DND-41 (cell line): ENCODE measurements at places on chromosomes 7 and 10.

DNA sequence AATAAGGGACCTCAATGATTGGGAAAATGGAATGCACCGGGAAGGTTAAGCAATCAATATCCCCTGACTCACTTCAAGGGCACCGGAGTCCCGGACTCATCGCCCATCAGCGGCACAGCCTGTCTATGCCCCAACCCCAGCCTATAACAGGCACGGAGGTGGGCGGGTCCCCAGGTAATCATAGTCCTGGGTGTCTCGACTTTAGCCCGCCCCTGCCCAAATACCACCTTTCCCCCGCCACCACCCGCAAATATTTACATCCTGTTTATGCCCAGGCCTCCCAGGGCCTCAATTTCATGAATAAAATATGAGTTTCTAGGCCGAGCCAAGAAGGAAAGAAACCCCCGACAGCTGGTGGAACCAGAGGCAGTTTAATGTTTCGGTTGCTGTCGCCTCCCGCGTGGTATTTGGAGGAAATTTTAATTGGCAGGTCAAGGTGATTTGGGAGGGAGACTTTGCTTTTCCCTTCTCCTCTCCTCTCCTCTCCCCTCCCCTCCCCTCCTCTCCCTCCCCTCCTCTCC is 15.6 kb upstream of the RFC2 start:
- peak overlapping the region; percentile 62 for H3K4me3 ChIP-seq
- H3K36me3 ChIP-seq = no peaks in the 10 kb centered on the region
- peak; percentile 81 for DNase-seq
- H3K27ac ChIP-seq = peak overlapping the region; percentile 25; the same call in 1 of the 2 replicates

DNA sequence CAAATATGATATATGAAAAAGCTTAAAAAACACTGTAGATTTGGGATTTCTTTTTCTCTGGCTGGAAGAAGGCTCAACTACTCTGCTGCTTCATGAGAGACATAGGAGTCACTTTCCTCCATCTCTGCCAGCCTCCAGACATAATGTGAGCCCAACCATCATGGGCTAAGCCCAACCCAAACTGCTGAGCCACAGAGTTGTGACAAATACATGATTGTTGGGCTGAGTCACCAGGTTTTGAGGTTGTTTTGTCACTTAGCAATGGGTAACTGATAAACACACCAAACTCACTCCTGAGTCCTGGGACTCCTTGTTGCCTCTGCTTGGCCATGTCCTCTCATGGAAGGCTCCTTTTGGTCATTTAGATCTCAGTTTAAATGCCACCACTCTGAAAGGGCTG is 381.8 kb upstream of the FZD8 start:
- no peaks in the 10 kb centered on the region for H3K36me3 ChIP-seq
- no peaks in the 10 kb centered on the region for H3K27me3 ChIP-seq
- no peak overlapping the region for H3K27ac ChIP-seq
- no peak overlapping the region for H3K4me3 ChIP-seq
- no peak for DNase-seq

GRCh38 chr7:27765841-27766240 is 25.9 kb downstream of the TAX1BP1 start:
- no peak for DNase-seq
- H3K36me3 ChIP-seq = peaks cover 43% of the 10 kb centered on the region
- no peak overlapping the region for H3K4me3 ChIP-seq
- H3K27me3 ChIP-seq = no peaks in the 10 kb centered on the region

- no peak overlapping the region for H3K4me3 ChIP-seq
- H3K36me3 ChIP-seq = peaks cover 22% of the 10 kb centered on the region; the same call in 1 of the 2 replicates
- H3K27ac ChIP-seq = no peak overlapping the region
- no peak for DNase-seq
These were observed 12.5 kb downstream of the GLI3 start for GRCh38 chr7:42224391-42225003.

DNA sequence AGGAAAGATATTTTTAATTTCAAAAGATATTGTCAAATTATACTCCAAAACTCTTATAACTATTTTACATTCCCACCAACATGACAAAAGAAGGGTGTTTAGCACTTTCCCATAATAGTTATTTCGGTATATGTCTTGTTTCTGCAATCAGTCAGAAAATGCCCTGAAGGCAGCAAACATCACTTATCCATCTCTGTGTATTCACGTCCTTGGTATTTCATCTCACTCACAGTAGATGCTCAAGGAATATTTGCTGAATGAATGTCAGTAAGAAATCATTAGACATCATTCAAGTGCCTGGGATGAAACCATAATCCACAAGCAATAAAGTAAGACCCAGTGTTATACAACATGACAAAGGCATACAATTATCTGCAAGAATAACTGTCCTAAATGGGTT is 112.7 kb downstream of the GFRA1 start:
- DNase-seq = no peak
- H3K27me3 ChIP-seq = no peaks in the 10 kb centered on the region
- H3K27ac ChIP-seq = no peak overlapping the region
- no peaks in the 10 kb centered on the region for H3K36me3 ChIP-seq

DNA sequence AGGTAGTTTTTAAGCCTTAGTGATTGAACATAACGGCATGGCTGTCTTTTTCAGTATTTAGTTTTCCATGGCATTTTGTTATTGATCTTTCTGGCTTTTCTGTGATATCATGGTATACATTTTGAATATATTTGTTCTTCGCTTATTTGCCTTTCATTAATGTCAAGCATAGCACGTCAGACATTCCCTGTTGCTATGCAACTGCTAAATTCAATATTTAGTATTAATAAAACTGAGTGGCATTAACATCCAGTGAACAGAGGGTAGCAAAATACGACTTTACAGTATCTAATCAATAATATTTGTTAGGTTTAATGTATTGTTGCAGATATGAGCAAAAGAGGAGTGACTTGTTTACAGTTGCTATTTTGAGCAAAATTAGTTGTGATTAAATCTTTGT is 72.5 kb downstream of the LCOR start:
- H3K4me3 ChIP-seq = no peak overlapping the region
- no peak for DNase-seq
- H3K27ac ChIP-seq = no peak overlapping the region
